ENCODE measurements at places on chromosomes 16 and 17. TPM values are rescaled to one million over a fixed set of nuclear protein-coding genes. Genes with fewer than 3 reads are reported as not detected.

Gene GP1BA
- total RNA-seq, result not detected

Gene ITGAE
- total RNA-seq, result 42.9 TPM

Gene SYT17
- 25.4 TPM for total RNA-seq

Gene FBRS
- 166 TPM for total RNA-seq

DNA sequence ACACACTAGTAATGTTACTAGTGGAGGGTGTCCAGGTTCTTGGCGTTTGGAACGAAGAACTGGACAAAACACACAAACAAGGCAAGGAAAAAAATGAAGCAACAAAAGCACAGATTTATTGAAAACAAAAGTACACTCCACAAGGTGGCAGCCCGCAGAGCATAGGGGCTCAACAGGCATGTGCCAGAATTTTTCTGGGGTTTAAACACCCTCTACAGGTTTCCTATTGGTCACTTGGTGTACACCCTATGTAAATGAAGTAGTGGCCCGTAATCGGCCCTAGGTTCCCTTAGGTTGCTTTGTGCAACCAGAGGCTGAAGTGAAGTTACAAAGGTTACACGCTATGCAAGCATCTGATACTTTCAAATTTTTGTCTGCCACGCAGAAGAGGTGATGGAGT, 8.1 kb downstream of the OR2C1 start:
- no peak for DNase-seq

DNA sequence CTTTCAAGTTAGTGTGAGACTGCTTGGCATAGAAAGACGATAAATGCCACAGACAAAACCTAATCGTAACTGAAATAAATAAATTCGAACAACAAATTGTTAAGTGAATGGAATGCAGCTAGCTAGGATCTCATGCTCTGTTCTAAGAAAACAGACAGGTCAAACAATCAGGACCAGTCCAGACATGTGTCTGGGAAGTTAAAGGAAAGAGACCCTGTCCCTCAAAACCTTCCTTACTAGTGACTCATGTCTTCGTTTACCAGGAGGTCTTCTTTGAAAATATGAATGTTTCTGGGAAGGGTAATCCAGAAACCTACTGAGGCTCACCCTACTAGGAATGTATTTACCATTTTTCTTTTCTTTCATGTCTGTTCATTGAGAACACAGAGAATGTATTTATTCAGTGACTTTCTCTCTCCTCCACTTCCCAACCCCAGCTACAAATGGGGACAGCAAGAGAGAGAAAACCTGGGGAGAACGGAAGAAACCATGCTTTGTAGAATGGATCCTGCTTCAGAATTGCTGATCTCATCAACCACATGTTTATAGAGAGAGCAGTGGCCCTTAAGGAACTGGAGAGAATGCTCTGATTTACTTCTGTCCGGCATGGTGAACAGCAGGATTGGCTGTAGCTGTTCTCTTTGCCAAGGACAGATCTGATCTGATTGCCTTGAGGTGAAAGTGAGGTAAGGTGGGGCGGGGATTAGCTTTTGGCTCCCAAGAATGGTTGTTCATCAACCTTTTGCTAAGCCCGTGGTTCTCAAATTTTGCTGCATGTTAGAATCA, 39.4 kb upstream of the DHX8 start:
- DNase-seq, result no peak

DNA sequence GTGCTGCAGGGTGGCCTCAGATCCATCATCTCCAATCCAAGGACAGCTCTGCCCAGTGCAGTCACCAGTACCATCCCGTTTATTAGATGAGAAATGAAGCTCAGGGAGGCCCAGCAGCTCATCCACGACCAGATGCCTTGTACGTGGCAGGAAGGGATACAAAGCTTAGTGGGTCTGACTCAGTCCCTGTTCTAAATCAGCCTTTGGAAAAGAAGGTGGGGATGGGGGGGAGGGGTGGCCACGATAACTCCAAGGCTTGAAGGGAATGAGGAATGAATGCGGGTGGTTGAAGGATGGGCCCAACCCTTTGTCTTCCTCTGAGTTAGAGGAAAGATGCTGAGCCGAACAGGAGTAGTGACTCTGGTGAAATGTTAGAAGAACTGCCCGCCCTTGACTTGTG, 25.8 kb downstream of the LLGL2 start:
- DNase-seq, result no peak

- no peak for DNase-seq
Observed at GRCh38 chr16:57470711-57471110, 8.2 kb downstream of the POLR2C start.

Gene CLEC18B
- total RNA-seq, result 1.3 TPM

GRCh38 chr16:86221085-86221484, 289.2 kb upstream of the FOXF1 start:
- DNase-seq, result no peak

DNA sequence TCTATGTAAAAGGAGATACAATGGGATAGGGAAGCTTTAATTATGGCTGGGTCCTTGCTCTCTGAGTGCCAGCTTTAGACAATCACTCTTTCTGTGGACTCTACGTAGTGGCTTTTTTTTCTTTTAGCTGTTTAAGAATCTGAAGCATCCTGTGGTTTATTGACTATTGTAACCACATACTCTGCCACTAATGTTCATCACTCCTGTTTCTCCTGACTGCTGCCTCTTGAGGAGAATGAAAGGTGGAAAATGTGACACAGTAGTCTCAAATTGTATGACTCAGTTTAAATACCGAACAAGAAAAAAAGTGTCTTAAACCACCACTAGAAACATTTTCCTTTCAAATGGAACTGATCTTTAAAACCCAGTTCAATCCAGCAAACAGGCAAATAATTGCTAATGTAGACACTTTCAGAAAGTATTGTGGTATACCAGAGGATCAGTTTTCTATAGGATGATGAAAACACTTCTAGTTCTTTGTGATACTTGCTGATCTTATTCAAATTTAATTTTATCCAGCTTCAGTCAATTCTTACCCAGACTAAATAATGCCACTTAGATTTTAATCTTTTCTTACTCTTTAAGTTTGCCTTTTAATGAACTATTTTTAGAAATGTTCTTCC, 302.7 kb upstream of the PMFBP1 start:
- DNase-seq, result no peak

GRCh38 chr17:75039238-75039637, 7.5 kb downstream of the ATP5PD start:
- DNase-seq, result no peak

GRCh38 chr17:2560658-2561057, 32.8 kb upstream of the PAFAH1B1 start:
- no peak for DNase-seq

Gene GPRC5C
- total RNA-seq, result 14.0 TPM

DNA sequence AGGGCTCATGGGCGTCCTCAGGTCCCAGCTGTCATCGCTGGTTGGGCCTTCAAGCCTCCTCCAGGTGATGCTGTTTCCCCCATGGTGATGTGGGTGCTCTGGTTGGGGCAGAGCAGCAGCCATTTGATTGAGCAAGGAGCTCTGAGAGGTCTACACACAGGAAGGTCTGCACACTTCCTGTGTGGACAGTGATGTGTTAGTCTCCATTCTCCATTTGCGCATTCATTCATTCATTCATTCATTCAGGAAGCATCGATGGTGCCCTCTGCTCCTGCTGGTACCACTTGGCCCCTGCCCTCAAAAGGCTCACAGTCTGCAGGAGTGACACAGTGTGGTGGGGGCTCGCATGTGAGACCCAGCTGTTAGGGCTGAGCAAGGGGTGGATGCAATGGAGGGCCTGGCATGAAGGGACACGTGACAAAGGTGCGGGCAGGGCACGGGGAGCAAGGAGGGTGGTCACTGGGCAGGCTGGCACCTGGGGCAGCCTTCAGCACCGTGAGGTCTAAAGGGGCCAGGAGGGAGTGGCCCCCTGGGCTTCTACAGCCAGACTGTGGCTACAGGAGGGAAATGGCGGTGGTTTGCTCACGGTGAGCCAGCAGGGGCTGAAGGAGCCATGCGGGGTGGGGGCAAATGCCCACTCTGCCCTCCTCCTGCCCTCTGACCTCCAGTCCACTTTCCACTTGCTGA, 1.5 kb downstream of the ADGRG3 start:
- DNase-seq, result no peak

DNA sequence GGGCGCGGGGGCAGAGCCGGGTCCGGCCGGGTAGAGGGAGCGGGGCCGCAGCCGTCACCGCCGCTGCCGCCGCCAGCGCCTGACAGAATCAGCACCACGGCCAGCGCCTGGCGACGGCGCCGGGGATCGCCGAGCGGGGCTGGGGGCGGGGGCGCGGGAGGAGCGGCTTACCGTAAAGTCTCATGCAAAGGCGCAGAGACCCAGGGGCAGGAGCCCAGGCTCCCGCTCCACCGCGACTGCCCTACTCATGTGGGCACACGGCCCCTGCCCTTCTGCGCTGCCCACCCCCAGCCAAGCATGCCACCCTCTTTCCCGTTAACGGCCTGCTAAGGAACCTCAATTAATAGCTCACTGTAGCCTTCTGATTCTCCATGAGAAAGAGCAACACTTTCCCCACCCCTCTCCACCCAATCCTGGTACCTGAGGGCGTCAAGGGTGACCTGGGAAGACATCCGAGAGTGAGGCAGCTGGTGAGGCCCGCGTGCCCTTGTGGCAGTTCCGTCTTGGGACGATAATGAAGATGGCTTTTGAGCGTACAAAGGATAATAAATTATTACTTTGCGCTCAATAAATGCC, at the start of gene SEZ6:
Gene SEZ6, minus strand, starts transcription at position 98 of the 576 bp plus-strand sequence. CDS start 164 bp downstream, outside the sequence.
- DNase-seq, result peak; percentile 52

GRCh38 chr16:52492789-52493357, 54.1 kb downstream of the TOX3 start:
- DNase-seq, result no peak

Gene ZG16B
- 0.33 TPM for total RNA-seq

DNA sequence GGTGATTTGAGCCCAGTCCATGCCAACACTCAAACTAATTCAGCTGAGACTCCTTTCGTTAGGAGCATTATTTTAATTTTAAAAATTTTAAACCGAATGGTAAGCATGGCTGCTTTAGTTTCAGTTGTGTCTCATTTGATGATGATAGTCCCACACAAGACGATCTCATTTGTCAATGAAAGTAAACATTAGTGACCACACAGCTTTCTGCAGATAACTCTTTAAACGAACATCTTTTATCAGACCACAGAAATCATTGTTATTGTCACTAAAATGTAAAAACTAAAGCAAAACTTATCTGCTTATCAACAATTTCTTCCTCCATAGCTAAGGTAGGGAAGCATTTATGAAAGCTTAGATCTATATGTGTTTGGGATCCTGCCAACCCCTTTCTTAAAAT, 382.2 kb downstream of the ZFHX3 start:
- no peak for DNase-seq

DNA sequence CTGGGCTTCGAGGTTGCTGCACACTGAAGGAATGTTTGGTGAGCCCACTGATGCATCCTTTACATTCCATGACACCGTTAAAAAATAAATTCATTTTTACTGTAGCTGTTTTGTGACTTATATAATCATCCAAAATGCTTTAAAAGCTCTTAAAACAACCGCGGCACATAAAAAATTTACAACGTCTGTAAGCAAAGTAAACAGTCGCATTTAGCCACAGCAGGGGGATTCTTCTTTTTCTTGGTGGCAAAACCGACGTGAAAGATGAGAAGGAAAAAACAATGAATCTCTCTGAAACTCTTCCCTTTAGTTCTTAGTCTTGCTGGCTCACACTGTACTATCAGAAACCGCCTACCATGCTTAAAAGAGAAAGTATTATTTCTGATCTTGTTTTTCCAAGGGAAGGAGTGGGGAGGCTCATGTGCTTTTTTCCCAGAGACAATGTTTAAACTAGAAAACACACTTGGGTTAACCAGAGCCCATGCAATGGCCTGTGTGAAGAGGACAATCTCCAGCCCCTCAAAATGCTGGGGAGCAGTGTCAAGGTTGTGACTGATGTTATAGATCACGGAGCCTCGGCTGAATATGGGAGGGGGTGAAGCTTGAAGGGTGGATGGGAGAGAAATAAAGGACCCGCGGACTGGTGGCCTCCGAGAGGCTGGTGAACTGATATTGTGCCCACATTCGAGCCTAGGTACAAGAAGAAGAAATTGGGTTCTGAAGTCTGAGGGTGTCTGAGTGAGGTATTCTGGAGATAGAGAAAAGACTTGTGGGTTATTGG, 91.1 kb downstream of the IRF8 start:
- DNase-seq, result peak; percentile 10

Gene KRTAP16-1
- not detected for total RNA-seq

Gene NEUROD2
- total RNA-seq, result not detected

Gene MARVELD3
- not detected for total RNA-seq

- no peak for DNase-seq
Observed at GRCh38 chr17:29347831-29348629, 42.1 kb upstream of the TAOK1 start.

DNA sequence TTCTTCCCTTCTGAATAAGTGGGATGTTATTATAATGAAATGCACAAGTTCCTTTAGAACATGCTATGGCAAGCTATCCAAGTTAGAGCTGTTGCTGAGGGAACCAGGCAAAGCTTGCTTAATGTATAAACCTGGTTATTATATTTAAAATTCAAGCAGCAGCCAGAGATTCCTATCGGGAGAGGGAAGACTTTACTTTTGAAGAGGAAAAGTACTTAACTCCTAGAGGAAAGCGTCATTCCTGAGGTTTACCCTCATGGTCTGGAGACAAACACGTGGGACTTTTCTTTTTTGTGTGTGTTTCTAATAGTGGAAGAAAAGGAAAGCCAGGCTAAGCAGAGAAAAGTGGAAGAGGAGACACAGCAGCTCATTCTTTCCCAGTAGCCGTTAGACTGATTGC, 39.9 kb upstream of the MYH10 start:
- no peak for DNase-seq

- DNase-seq, result peak; percentile 42
Observed at GRCh38 chr17:2023692-2024571, 1.2 kb downstream of the RTN4RL1 start.

DNA sequence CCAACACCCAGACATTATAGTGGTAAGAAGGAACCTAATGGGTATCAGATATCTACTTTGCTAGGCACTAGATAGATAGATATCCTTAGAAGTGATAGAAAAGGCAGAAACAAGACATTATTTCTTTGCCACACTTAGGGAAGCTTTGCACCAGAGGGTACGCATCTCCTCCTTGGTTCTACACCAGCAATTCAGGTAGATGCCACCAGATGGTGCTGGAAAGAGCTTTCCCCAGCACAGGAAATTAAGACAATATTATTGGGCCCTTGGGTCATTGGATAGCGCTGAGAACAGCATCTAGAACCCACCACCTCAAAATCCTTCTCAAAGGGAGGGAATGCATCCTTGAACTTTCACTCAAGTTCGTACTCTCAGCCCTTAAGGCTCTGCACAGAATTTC, 173.8 kb upstream of the CCL2 start:
- no peak for DNase-seq

DNA sequence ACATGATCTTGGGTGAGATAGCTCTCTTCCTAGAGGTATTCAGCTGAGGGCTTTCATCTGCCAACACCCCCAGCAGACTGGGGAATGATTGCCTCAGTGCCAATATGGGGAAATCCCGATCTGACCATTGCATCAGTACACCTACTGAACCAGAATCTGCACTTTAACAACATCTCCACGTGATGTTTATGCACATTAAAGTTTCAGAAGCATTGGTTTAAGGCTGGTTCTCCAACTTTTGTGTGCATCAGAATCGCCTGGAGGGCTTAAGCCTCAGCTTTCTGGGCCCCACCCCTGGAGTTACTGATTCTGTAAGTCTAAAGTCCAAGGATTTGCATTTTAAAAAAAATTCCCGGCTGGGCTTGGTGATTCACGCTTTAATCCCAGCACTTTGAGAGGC, 123.6 kb upstream of the MED13 start:
- no peak for DNase-seq

Gene CACNG3
- total RNA-seq, result not detected

- no peak for DNase-seq
Observed at GRCh38 chr16:56347670-56348069, 77.7 kb downstream of the AMFR start.

Gene SLFN12L
- 2.4 TPM for total RNA-seq

Gene SYCE1L
- 5.1 TPM for total RNA-seq
